ENCODE measurements at places on chromosomes 12 and 14. TPM values are rescaled to one million over a fixed set of nuclear protein-coding genes. Genes with fewer than 3 reads are reported as not detected.

Gene CLEC9A
- total RNA-seq = 0.98 TPM

DNA sequence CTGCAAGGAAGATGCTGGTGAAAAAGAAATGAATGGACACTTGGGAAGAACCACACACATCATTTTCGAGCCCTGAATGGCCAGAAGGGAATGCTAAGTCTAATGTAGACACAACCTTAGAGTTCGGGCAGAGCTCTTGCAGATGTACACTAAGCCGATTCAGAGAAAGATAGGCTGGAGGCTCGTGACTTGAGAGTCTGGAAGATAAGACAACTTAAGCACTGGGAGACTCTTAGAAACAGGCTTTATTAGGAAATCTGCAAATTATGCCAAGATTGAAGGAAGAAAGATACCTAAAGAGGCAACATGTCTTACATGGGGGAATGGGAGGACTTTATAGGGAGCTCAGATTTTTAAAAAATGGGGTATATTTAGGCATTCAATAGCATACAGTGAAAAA is 13.5 kb downstream of the TBPL2 start:
- DNase-seq = no peak
- no peaks in the 10 kb centered on the region for H3K36me3 ChIP-seq
- no peak overlapping the region for H3K27ac ChIP-seq
- no peaks in the 10 kb centered on the region for H3K27me3 ChIP-seq
- H3K4me3 ChIP-seq = no peak overlapping the region

Gene SLC41A2
- total RNA-seq = 1.2 TPM

Gene AKAP3
- 2.0 TPM for total RNA-seq

GRCh38 chr12:65495233-65495632 is 216.8 kb downstream of the MSRB3 start:
- H3K4me3 ChIP-seq = no peak overlapping the region
- H3K36me3 ChIP-seq = no peaks in the 10 kb centered on the region
- H3K27ac ChIP-seq = no peak overlapping the region

- H3K27ac ChIP-seq = no peak overlapping the region
- no peaks in the 10 kb centered on the region for H3K27me3 ChIP-seq
- DNase-seq = no peak
Observed at GRCh38 chr14:77544571-77544970, 46.0 kb upstream of the ISM2 start.

GRCh38 chr12:65942102-65942501 is 117.8 kb downstream of the HMGA2 start:
- no peak overlapping the region for H3K27ac ChIP-seq
- H3K4me3 ChIP-seq = no peak overlapping the region
- no peaks in the 10 kb centered on the region for H3K27me3 ChIP-seq

DNA sequence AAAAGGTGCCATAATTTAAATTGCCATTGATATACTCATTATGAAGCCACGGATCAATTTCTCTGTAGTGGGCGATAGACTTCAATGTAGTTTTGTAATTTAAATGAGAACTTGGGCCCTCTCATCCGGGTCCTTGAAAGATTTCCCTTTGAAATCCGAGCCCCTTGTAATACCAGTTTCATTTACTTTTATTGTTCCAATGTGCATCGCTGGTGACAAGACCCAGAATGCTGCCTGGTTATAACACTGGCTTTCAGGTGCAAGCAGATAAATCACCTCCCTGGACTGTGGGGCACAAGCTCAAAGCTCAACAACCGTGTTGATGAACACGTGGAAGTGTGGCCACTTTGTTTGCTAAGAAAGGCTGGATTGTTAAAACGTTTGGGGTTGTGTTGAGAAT is 68.9 kb upstream of the FZD10 start:
- H3K4me3 ChIP-seq = no peak overlapping the region
- no peaks in the 10 kb centered on the region for H3K4me1 ChIP-seq
- DNase-seq = no peak
- H3K27ac ChIP-seq = no peak overlapping the region

DNA sequence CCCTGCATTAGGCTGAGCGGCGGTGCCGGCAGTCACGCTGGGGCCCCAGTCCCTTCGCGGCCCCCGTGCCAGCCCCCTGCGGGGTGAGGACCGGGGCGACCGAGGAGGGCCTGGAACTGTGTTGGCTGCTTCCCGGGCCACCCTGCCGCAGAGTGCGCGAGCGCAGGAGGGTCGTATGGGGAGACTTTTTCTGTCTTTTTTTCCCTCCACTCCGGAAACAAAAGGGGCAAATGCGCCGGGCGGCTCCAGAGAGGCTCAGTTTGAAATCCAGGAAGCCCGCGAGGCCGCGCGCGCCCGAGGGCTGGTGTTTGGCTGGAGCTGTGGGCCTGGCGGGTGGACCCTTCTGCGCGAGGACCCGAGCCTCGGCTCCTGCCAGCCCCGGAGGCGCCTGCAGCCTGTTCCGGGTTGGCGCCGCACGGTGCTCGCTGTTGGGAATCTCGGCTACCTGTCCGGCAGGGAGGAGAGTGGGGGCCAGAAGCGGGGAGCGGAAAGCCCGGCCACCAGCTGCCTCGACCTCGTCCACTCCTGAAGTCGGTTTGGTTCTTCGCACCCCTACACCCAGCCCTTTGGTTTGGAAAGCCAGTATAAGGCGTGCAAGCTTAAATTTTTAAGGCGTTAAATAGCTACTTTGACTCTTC is 638 bp downstream of the PLEKHG3 start:
- peak overlapping the region; percentile 66 for H3K4me3 ChIP-seq
- H3K36me3 ChIP-seq = no peaks in the 10 kb centered on the region
- peaks cover 70% of the 10 kb centered on the region for H3K4me1 ChIP-seq
- peak overlapping the region; percentile 48 for H3K27ac ChIP-seq

- peaks cover 22% of the 10 kb centered on the region for H3K4me1 ChIP-seq
- H3K36me3 ChIP-seq = no peaks in the 10 kb centered on the region
- no peak overlapping the region for H3K27ac ChIP-seq
Observed at GRCh38 chr12:47415054-47415453, 290.8 kb downstream of the RPAP3 start.

- no peaks in the 10 kb centered on the region for H3K4me1 ChIP-seq
- H3K36me3 ChIP-seq = no peaks in the 10 kb centered on the region
- no peak overlapping the region for H3K4me3 ChIP-seq
- no peak for DNase-seq
Observed at GRCh38 chr12:14607568-14607967, 39.9 kb upstream of the PLBD1 start.

Gene RND1
- total RNA-seq = 5.7 TPM

DNA sequence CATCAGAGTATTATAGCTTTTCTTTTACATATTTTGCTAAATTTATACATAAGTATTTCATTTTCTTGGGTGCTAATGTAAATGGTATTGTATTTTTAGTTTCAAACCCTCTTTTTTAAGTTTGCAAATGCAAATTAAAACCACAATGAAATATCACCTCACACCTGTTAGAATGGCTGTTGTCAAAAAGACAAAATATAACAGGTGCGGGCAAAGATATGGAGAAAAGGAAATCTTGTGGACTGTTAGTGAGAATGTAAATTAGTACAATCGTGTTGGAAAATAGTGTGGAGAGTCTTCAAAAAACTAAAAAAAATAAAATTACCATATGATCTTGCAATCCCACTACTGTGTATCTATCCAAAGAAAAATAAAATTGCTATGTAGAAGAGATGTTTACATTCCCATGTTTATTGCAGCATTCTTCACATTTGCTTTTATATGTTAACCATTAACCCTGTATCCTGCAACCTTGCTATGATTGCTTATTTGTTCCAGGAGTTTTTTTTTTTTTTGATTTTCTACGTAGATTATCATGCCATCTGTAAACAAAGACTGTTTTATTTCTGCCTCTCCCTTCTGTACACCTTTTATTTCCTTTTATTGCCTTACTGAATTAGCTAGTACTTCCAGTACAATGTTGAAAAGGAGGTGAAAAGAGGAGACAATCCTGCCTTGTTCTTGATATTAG is 405.4 kb upstream of the MIS18BP1 start:
- H3K36me3 ChIP-seq = no peaks in the 10 kb centered on the region
- DNase-seq = no peak
- H3K27ac ChIP-seq = no peak overlapping the region
- no peaks in the 10 kb centered on the region for H3K27me3 ChIP-seq
- H3K4me1 ChIP-seq = no peaks in the 10 kb centered on the region
